ENCODE measurements at places on chromosomes 13 and 19.

GRCh38 chr13:99978799-99979452 lies 2.7 kb upstream of the ZIC2 start:
- no peak for DNase-seq

- no peak for DNase-seq
Observed at GRCh38 chr19:32165750-32166149, 179.7 kb upstream of the ZNF507 start.

GRCh38 chr19:43286096-43286495 lies 16.8 kb upstream of the PSG9 start:
- no peak for DNase-seq

GRCh38 chr19:40687525-40688016 lies 2.9 kb downstream of the NUMBL start:
- DNase-seq: peak; percentile 94

- DNase-seq: no peak
Observed at GRCh38 chr13:53501387-53501786, 472.8 kb downstream of the OLFM4 start.

DNA sequence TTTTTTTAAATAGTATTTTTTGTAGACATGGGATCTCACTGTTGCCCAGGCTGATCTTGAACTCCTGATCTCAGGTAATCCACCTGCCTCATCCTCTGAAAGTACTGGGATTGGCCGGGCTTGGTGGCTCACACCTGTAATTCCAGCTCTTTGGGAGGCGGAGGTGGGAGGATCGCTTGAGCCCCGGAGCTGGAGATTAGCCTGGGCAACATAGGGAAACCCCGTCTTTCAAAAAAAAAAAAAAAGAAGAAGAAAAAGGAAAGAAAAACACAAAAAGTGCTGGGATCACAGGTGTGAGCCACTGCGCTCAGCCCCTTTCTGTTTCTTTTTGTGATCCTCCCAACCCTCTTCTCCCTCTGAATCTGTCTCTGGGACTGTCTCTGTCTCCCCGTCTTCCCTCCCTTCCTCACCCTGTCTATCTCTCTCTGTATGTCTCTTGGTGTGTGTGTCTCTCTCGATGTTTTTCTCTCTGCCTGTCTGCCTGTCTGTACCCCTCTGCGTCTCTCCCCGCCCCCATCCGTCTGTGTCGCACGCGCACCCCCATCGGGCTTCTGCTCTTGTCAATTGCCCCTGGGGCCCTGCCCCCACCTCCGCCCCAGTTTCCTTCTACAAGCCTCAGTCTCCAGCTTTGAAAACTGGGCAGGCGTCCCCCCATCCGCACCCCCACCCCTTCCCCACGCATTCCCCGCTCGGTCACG lies 540 bp upstream of the ZFP36 start:
- DNase-seq: no peak

DNA sequence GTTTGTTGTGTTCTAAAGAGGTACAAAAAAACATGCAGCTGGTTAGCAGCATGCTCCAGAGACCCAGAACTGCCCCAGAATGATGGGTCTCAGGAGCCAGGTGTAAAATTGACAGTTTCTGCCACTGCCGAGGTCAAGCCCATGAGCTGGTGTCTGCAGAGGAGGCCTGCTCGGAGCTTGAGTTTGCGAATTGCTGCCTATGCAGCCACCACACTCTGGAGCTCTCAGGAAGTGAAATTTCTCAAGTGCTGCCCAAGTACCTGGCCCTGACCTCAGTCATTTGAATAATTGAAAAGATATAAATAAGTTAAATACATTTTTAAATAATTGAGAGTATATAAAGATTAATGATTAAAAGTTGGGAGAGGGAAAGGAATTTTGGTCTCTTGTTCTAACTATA lies 66.4 kb downstream of the ZAR1L start:
- DNase-seq: no peak

- DNase-seq: no peak
Observed at GRCh38 chr19:31140717-31141116, 208.5 kb downstream of the TSHZ3 start.

- no peak for DNase-seq
Observed at GRCh38 chr19:44024900-44025216, 321 bp upstream of the ZNF222 start.

GRCh38 chr13:29548722-29549121 lies 46.8 kb downstream of the SLC7A1 start:
- DNase-seq: no peak

GRCh38 chr13:44565881-44566280 lies 10.2 kb downstream of the TSC22D1 start:
- no peak for DNase-seq

DNA sequence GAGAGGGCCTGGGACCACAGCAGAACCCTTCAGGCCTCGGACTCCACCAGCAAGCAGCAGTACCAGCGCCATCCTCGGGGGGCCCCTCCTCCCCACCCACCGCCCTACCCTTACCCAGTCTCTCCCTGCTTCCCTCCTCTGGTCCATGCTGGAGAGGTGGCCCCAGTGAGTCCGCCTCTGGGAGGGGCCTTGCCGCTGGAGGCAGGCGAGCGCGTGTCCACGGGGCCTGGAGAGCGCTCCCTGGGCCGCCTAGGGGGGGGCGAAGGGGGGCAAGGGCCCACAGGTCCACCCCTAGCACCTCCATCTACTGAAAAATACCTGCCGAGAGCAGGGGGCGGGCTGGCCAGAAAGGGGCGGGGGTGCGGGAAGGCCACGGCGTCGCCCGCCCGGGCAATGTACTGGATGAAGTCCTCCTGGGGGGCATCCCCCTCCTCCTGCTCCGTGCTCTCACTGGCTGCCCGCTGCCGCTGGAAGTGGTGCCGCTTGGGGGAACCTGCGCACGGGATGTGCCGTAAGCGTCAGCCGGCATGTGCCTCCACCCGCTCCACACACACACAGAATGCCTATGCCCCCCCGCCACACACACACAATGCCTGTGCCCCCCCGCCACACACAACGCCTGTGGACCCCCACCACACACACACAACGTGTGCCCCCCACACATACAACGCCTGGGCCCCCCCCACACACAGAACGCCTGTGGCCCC lies 6.9 kb downstream of the CBARP start:
- no peak for DNase-seq

- no peak for DNase-seq
Observed at GRCh38 chr13:66655847-66656454, 574.2 kb downstream of the PCDH9 start.

- no peak for DNase-seq
Observed at GRCh38 chr13:112894673-112895481, 74.1 kb upstream of the MCF2L start.

DNA sequence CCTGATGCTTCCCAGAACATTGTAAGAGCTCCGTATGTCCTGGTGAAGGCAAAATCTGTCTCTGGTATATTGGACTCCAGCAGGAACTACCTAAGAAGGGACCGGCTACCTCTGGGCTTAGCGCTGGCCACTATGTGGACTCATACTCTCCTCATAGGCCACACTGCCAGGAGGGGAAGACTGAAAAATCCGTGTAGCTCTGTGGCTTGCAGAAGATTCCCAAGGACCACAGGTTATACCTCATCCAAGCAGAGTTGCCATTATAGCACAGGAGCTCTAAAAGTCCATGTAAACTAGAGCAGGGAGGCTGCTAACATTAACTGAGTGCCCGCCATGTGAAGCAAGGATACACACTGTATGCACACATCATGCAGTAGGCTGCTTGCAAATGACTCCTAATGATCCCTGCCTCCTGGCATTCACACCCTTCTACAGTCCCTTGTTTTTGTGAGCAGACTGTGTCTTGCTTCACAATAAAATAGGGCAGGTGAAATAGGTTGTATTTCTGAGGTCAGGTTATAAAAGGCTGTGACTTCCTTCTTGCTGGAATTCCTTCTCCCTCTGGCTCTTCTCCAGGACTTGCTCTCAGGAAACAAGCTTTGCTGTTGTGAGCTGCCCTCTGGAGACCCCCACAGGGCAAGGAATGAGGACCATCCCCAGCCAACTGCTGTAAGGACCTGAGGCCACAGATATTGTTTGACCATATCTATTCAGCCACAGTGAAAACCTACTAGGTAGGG lies 192.6 kb upstream of the UBL3 start:
- DNase-seq: no peak

GRCh38 chr19:33720691-33721682 lies 75.7 kb upstream of the KCTD15 start:
- DNase-seq: no peak

GRCh38 chr19:9306443-9306842 lies 3.2 kb downstream of the ZNF699 start:
- no peak for DNase-seq

GRCh38 chr13:82791035-82791434 lies 1091.2 kb downstream of the SLITRK1 start:
- DNase-seq: no peak

DNA sequence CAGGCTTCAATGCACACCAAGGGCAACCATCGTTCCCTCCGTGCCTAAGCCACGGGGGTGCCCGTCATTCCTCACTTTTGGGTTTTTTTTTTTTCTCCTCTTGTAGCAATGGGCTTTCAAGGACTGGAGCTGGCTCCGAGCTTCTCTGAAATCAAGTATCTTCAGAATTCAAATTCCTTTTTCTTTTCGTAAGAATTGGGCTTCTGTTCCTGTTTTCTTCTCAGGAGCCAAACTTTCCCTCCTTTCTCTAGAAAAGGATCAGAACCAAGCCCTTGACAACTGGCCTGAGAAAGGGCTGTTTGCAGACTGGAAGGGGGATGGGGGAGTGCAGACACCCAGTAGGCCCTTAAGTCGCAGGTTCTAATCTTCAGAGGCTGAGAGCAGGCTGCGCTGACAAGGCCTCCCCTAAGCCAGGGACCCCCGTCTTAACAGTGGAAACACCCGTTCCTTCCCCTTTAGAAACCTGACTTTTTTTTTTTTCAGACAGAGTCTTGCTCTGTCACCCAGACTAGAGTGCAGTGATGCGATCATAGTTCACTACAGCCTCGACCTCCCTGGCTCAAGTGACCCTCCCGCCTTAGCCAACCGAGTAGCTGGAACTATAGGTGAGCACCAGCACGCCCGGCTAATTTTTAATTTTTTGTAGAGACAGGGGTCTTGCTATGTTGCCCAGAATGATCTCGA lies 51.6 kb downstream of the RFX2 start:
- peak; percentile 69 for DNase-seq

DNA sequence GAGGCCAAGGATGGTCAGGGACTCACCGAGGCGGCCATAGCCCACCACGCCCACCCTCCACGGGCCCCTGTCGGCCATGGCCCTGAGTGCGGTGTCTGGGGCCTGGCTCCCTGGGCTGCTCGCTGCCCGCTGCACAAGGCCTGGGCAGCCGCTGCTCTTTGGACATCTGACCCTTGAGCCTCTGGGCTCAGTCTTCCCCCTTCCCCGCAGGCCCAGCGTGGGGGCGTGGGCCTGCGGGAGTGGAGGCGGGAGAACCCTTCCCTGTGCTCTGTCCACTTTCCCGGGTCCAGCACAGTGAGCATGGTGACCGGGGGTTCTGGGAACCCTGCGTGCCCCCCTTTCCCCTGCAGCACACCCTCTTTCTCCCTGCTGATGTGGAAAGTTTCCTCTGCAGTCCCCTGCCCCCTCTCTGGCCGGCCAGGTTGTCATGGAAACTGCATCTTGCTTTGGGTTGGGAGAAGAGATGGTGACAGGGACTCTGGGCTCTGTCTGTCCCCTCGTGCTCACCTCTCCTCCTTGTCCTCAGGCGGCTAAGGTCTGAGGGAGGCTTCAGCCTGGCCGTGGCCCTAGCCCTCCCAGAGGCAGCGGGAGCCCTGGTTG lies at the start of gene ASPDH:
Gene ASPDH (minus strand): TSS at position 168 of the 600 bp plus-strand sequence. CDS start 90 bp downstream, at position 78.
- no peak for DNase-seq

- no peak for DNase-seq
Observed at GRCh38 chr19:2424686-2425621, 2.4 kb downstream of the TIMM13 start.

Measured in coronary artery (tissue), 2 donors.